Stimulated activated CD4-positive, alpha-beta T cell treated with anti-CD3 and anti-CD28 coated beads, Interleukin-15, amount 100 ng/mL, for 1 hour (primary cell): ENCODE measurements at places on chromosomes 2 and 18.

DNA sequence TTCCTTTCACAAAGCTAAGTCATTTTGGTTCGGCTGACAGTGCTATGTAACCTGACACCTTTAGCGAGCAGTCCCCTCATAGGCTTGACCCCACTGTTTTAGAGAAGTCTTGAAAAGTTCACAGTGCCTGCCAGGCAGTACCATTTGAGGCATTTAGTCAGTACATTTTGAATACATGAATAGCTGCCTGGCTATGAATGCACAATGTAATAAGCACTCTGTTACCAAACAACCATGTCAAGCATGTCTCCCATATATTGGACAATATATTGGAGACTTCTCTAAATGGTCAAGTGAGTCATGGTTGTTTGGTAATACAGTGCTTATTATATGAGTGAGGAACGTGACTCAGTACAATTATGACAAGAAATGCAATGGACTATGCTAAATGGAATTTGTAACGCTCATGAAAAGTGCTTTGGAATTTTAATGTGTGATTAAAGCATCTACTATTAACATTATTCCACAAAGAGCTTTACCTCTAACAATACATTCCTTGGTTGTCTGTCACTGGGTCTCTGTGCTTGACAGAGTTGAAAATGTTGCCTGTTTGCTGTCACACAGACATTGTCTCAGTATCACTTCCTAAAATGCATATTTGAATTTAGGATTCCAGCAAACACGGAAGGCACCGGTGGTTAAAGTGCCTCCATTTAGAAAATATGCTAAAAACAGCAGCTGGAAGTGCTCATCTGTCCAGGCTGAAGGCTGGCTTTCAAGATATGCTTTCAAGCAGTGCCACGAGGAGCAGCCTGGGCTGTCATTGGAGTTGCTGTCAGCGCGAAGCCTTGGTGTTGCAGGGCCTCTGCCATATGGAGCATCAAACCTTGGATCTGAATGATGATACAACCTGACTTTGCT, 458.6 kb downstream of the FBXO15 start:
- DNase-seq = no peak

DNA sequence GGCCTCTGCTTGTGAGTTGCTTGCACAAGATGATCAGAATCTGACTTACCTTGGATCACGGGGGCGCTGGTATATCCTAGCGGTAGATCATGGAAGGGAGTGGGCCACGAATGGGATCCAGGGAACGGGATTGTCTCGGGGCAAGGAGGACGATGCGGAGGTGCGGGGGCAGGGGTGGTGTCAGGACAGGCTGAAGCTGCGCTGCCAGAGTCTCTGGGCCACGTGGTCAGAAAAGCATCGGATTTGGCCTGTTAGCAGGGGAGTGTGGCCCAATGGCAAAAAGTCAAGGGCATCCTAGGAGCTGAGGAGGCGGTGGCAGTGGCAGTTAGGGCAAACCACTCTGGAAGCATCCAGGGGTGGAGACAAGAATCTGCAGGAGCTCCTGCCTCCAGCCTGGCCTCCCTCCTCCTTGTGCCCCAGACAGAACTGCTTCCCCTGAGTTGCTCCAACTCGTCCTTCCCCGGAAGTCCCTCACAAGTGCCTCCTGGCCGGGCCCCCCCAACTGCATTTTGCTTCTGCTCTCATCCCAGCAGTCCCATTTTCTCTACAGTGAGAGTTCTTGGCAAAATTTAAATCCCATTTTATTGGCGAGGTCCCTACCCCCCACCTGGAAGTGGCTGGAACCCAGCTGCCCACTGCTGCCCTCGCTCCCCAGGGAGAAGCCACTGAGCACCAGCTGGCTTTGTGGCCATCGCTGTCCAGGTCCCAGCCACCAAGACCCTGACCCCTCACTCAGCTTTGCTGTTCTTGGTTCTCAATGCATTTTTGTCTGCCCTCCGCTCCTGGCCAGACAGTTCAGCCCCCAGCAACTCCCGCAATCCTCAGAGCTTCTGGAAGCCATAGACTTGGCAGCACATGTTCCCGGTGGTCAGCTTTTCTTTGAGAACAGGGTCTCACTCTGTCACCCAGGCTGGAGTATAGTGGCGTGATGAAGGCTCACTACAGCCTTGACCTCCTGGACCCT, 5.6 kb upstream of the CCDC74B start:
- no peak for DNase-seq

DNA sequence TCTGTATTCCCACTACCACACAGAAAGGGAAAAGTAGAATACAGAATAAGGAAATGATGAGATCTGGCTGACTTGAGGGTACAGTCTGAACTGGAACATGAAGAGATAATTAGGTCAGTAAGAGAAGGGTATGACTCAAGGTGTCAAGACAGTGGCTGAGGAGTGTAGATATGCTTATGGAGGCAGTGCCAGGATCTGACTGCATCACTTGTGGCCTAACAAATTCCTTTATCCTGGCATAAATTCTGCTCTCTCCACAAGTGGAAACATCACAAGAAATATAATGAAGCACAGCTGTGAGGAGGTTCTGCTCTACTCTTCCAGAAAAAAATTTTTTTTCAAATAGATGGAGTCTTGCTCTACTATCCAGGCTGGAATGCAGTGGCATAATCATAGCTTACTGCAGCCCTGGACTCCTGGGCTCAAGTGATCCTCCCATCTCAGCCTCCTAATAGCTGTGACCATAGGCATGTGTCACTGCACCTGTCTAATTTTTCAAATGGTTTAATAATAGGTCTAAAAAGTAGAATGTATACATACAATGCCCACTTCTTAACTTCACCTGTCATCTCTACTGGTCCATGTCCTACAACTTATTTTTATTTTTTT, 85.3 kb downstream of the C2orf74 start:
- DNase-seq = no peak

- DNase-seq = no peak
Observed at GRCh38 chr2:151315381-151315903, 26.0 kb upstream of the NMI start.

DNA sequence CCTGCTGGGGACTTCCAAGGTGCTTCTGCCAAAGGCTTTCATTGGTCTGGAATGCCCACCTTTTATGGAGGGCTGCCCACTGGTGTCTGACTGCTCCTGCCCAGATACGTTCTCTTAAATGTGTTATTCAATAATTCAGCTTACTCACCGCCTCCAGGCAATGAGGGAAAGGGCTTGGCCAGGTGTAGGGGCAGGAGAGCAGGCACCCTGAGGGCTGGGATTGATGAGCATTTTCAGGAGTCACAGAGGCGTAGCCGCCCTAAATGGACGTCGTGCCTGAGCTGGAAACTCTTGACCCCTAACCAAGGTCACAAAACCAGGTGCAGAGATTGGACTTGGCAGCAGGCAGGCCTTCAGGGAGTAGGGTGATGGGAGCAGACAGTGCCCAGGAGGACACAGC, 26.8 kb downstream of the MAL start:
- no peak for DNase-seq

DNA sequence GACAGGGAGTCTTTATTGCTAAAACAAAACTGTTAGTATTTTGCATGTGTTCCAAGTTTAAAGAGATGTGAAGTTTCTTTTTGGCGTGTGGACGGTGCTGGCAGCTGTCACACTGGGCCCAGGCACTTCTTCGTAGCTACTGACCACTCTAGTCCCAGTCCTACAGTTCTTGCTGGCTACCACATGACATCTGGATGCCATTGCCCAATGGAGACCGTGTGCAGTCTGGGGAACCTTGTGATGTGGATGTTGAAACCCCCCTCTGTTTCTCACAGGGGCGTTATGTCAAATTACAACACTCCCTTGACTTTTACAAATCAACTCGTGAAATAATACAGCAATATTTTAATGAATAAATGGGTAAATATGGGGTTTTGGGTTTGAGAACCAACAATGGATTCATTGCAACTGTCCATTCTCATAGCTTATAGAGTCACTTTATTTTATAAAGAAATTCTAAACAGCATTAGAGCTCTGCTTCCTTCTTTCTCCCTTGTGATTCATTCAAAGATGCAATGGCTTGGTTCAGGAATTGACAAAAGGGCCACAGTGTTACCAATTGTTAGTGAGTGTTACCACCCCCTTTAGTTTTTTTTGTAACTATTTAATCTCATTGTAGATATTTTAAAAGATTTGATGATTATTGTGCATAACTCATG, 1.2 kb downstream of the GPD2 start:
- no peak for DNase-seq

DNA sequence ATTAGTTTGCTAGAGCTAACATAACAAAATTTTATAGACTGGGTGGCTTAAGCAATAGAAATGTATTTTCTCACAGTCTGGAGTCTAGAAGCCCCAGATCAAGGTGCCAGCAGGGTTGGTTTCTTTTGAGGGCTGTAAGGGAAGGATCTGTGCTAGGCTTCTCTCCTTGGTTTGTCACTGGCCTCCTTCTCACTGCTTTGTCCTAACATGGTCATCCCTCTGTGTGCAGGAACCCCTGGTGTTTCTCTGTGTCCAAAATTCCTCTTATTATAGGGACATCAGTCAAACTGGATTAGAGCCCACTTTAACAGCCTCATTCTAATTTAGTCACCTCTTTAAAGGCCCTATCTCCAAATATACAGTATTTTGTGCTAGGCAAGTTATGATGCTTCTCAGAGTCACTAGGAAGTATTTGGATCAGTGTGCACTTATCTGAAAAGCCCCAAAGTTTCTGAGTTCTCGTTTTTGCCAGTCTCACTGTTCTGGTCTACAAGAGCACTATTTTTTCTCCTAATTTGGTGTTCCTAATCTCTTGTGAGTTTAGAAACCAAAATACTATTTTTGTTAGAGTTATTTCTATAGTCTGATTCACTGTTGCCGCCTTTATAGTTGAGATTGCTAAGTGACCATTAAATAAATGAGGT, 29.0 kb downstream of the ZC3H6 start:
- no peak for DNase-seq

GRCh38 chr18:907115-907884, 2.6 kb downstream of the ADCYAP1 start:
- no peak for DNase-seq

- no peak for DNase-seq
Observed at GRCh38 chr2:55014962-55015939, 35.0 kb downstream of the RTN4 start.

DNA sequence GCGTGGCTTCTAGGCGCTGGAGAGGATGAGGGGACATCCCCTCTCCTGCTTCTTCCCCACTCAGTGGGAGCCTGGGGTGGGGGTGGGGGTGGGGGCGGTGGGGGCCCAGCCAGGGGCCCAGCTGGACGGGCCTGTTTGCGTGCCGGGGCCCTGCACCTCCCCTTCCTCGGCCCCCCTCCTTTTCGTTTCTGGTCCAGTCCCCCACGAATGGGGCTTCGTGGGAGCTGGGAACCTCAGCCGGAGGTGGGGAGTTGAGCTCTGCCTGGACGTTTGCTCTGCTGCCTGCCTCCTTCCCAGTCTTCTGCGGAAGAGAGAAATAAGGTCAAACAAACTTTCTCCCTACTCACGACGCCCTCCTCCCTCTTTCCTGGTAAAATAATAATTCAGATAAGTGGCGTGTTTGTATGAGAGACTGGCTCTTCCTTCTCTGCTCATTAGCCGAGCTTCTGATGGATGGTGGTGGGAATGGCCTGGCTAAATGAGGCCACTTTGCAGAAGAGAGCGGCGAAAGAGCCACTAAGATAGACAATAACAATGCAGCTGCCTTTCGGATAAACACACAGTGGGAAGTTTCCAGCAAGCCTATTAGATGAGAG, 782 bp downstream of the MTA3 start:
- no peak for DNase-seq

DNA sequence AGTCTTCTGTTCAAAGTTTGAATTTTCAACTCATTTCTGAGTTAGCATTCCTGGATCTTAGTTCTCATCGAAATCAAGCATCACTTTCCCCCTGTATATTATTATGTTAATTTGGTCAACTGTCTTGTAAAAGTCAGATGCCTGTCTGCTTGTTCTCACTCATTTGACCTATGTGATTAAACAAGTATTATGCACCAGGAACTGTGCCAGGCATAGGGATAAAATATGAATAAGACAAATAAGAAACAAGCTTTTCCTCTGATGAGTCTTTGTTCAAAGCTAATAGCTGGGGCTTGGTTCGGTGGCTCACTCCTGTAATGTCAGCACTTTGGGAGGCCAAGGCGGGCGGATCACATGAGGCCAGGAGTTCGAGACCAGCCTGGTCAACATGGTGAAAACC, 19.7 kb upstream of the EMILIN2 start:
- DNase-seq = no peak

- DNase-seq = no peak
Observed at GRCh38 chr2:12397854-12398253, 318.9 kb upstream of the TRIB2 start.

DNA sequence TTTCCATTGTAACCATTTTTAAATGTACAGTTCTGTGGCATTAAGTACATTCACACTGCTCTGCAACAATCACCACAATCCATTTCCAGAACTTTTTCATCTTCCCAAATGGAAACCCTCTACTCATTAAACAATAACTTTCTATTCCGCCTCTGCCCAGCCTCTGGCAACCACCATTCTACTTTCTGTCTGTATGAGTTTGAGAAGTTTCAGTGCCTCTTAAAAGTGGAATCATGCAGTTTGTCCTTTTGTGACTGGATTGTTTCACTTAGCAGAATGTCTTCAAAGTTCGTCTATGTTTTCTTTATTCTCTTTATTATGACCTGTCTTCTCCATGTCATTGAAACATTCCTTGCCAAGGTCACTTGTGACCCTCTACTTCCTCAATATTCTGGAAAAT, 22.0 kb upstream of the PELI1 start:
- no peak for DNase-seq

DNA sequence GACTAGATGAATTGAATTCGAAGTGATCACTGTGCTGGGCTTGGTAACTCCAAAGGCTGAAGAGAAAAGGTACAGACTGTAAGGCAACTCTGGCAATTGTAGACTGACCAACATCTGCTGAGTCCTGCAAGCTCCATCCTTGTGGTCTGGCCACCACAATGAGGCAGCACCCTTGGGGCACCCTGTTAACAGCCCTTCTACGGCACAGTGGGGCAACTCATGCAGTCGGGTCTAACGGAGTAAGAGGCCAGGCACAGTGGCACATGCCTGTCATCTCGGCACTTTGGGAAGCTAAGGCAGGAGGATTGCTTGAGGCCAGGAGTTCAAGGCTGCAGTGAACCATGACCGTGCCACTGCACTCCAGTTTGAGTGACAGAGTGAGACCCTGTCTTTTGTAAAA, 126.8 kb downstream of the ZAP70 start:
- DNase-seq = no peak

DNA sequence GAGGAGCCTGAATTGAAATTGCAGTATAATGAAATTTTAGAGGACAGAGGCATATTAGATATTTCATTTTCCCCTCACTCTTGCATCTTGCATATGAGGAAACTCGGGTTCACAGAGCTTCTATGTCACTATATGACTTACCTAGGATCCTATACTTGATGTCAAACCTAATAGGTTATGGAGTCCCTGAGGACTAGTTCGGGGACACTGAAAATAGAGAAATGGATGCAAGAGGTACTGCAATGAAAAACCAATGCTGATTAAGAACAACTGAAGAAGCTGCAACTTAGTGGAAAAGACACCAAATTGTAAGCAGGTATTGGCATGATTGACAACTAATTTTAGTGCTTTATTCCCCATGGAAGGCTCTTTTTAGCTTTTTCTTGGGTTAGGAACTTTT, 210.1 kb downstream of the IKZF2 start:
- DNase-seq = no peak

- DNase-seq = no peak
Observed at GRCh38 chr2:214593727-214594126, 182.9 kb downstream of the VWC2L start.

- DNase-seq = no peak
Observed at GRCh38 chr2:235908826-235909225, 259.4 kb downstream of the GBX2 start.
